ENCODE measurements at places on chromosomes 2 and 18.

GRCh38 chr2:25814681-25815080, 63.6 kb downstream of the ASXL2 start:
- no peak for DNase-seq

- no peak for DNase-seq
Observed at GRCh38 chr2:10186868-10187535, 64.5 kb downstream of the RRM2 start.

DNA sequence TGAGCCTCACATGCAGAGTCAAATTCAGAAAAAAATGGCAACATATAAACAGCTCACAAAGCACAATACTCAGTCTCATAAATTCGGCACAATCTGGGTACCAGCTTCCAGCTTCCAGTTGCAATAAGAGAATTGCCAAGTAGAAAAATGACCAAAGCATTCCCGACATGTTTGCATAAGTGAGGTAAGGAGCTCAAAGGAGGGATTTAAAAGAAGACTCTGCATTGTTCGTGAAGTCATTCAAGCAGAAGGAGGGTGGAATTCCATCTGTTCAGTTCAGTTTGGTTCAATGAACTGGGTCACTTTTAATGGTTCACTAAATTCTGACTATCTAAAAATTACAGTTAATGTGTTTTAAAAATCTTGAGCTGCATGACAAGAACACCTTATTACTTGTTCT, 106.7 kb upstream of the KLHL14 start:
- no peak for DNase-seq

DNA sequence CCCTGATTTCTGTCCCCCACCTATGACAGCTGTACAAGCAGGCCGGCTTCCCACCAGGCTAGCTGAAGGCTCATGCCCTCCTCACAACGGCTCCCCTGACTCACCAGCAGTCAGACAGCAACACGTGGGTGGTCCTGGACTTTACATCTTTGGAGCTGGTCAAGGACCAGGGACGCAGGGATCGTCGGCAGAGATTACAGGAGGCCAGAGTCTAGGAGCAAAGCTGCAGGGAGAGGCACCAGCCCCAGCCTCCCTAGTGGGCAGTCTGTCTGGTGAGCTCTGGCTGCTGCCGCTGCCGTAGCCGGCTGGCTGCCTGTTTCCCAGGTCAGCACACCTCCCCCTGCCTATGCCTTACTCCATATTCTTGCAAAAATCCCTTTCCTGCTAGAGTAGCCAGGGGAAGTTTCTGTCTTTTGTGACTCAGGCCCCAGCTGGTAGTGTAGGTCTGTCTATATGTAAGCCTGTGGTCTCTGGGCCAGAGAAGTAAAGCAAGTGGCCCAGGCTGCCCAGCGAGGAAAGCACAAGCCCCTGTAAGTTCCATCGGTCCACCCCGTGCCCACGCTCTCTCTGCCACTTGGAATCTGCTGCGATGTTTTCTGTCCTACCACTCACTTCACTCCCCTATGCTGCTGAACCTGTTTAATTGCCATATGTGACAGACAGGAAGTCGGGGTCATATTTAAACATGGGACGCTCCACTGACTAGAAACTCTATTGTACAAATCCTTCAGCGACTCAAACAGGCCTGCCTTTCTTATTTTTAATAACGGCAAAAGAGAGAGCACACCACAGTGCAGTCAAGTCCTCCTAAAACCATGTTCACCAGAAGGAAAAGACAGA, 2.4 kb upstream of the ARHGEF4 start:
- DNase-seq = no peak

DNA sequence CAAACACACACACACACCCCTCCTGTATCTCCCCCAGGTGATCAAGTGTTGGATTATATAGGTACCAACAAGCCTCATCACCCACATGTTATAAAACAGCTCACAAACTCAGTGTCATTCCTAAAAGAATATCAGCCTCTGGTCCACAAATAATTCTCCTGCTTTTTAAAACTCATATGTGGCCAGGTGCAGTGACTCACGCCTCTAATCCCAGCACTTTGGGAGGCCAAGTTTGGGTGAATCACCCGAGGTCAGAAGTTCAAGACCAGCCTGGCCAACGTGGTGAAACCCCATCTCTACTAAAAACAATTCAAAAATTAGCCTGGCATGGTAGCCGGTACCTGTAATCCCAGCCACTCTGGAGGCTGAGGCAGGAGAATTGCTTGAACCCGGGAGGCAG, 87.8 kb downstream of the LRATD1 start:
- DNase-seq = no peak

GRCh38 chr18:1488957-1489356, 584.3 kb downstream of the ADCYAP1 start:
- DNase-seq = no peak

GRCh38 chr2:127101048-127101611, 5.8 kb downstream of the BIN1 start:
- peak; percentile 22 for DNase-seq

DNA sequence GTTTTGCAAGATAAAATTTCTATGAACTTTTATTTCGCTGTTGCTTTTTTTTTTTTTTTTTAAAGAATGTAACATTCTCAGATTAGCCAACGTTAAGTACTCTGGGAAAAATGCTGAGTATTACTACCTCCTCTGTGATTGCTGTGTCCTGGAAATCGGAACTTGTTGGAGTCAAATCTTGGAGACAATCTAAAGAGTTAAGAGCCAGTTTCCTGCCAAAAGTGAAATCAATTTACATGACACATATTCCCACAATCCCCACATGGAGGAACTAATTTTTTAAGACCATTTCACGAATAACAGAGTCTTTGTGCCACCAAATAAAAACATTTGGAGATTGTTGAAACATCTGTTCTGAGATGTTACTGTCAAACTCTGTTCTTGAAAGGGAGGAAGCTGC, 127.8 kb downstream of the MEP1B start:
- no peak for DNase-seq

GRCh38 chr2:207847807-207848544, 78.3 kb upstream of the FZD5 start:
- peak; percentile 88 for DNase-seq

- no peak for DNase-seq
Observed at GRCh38 chr2:230931556-230932231, 6.7 kb upstream of the GPR55 start.
